Activated naive CD4-positive, alpha-beta T cell treated with anti-CD3 and anti-CD28 coated beads, Interleukin-2, amount 10 ng/mL, durations not matched to agents 7 days and 5 days (primary cell): ENCODE measurements at places on chromosomes 6 and 20.

- no peak for DNase-seq
Measured at GRCh38 chr6:157063176-157063905, 260.0 kb downstream of the TMEM242 start.

DNA sequence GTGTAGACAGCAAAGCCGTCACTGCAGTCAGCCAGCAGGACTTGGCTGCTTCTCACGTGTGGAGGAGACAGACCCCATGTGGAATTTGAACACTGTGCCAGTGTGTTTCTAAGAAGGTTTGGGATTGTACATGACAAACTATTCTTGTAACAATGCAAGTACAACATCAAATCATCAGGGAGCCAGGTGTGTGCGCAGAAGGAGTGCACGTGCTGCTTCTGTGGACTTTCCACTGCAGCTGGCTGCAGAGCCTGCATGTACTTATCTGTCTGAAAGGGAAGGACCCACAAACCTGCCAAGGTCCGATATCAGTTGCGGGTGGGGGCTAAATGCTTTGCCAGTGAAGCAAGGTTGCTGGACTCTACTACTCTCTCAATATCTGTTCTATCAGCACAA, 211.6 kb downstream of the WDR27 start:
- no peak for DNase-seq

DNA sequence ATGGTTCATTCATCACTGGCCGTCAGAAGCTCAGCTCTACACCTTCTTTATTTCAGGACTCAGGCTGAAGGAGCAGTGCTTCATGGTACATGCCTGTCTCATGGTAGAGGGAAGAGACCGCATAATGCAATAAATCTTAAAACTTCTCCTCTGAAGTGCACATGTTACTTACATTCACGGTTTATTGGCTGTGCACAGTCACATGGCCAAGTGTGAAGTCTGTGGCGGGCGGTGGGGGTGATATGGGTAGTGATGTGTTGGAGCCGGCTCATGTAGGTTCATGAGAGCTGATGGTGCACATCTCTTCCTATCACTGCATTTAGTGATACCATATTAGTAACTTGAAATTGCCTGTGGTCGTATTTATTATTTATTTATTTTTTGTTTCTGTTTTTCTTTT, 102.9 kb downstream of the CTNNBL1 start:
- no peak for DNase-seq

- DNase-seq = no peak
Measured at GRCh38 chr20:775679-776135, 7.4 kb upstream of the SLC52A3 start.

- DNase-seq = no peak
Measured at GRCh38 chr20:58366866-58367265, 22.2 kb upstream of the VAPB start.

GRCh38 chr20:1707588-1708449, 50.2 kb upstream of the SIRPG start:
- no peak for DNase-seq

- no peak for DNase-seq
Measured at GRCh38 chr20:11796026-11796425, 121.7 kb upstream of the BTBD3 start.

- DNase-seq = no peak
Measured at GRCh38 chr20:9202420-9203080, 133.7 kb downstream of the PLCB4 start.

GRCh38 chr6:24558516-24558915, 63.7 kb downstream of the ALDH5A1 start:
- DNase-seq = no peak
